Fibroblast of skin of back (primary cell): ENCODE measurements at places on chromosomes 3 and 15.
A peak's percentile ranks its signal among the peaks of the same experiment; 100 is the strongest.

DNA sequence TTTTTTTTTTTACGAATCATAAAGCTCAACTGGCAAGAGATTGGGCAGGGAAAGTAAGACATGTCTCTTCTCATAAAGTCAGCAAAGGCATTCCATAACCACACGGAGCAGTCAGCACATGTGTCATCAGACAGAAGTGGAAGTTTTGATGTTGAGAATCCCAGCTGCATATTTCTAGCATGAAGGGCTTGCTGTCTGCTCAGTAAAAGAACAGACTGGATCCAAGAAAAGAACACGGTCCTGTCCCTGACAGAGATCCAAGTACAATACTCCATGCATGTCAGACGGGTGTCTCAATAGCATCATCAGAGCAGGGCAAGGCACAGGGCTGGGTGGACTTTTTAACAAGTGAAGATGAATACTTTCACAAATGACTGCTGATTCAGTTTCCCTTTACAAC lies 38.2 kb downstream of the ABI3BP start:
- DNase-seq: peak; percentile 98

GRCh38 chr15:36109943-36110658 lies 469.3 kb upstream of the CDIN1 start:
- peak; percentile 53 for DNase-seq

DNA sequence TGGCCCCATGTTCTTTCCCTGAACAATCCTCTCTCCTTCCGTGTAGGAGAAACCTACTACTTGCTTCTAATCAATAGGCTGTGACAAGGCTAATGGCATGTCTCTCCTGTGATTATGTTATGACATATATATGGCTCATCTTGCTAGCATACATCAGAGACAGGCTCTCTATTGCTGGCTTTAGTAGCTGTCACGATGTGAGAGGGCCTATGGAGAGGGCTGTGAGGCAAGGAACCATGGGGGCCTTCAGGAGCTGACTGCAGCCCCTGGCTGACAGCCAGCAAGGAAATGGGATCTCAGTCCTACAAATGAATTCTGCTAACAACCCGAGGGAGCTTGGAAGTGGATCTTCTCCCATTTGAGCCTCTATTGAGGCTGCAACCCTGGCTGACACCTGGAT lies 96.3 kb downstream of the EOMES start:
- DNase-seq: peak; percentile 40

DNA sequence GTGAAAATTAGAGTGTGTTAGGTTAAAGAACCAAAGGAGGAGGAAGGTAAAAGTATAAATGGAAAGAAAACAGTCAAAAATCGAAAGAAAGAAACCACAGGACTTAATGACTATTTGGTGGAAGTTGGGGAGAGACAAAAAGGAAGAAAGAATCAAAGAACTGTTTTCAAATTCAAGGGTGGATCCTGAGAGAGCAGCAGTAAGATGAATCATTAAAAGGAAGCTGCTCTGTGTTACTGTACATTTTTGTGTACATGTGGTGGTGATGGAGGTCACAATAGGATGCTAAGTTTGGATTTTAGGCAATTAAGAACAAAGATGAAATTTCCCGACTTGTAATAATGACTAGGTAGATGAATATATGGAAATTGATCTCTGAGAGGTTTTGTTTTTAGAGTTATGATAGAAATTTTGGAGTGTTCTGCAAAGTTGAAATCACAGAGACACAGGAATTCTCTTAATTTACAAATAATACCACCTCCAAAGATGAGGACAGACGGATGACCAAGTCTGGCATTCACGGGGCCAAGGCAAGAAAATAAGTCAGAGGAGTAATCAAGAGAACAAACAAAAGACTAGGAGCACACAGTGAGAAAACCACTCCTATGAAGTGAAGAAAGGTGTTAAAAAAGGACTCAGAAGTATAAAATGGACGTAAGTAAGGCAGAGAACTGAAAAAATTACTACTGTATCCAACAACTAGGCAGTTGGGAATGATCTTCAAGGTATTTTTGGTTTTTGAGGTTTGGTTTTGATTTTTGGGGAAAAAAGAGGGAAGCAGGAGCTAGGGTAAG lies 7.1 kb downstream of the DHX36 start:
- DNase-seq: no peak

DNA sequence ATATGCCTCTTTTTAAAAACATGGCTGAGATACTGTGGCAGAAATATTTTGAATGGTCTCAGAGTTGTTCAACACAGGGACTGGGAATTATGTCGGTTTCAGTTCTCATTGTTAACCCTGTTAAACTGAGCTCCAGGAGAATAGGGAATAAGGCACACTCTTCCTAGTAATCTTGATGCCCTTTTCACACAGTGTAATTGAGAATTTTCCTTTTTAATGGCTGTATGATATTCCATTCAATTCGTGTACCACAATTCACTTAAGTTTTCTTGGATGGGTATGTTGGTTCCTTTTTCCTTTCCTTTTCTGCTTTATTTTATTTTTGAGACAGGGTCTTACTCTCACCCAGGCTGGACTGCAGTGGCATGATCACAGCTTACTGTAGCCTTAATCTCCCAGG lies 33.7 kb upstream of the BCL2L10 start:
- no peak for DNase-seq

GRCh38 chr15:91566141-91566540 lies 287.4 kb upstream of the SLCO3A1 start:
- no peak for DNase-seq

DNA sequence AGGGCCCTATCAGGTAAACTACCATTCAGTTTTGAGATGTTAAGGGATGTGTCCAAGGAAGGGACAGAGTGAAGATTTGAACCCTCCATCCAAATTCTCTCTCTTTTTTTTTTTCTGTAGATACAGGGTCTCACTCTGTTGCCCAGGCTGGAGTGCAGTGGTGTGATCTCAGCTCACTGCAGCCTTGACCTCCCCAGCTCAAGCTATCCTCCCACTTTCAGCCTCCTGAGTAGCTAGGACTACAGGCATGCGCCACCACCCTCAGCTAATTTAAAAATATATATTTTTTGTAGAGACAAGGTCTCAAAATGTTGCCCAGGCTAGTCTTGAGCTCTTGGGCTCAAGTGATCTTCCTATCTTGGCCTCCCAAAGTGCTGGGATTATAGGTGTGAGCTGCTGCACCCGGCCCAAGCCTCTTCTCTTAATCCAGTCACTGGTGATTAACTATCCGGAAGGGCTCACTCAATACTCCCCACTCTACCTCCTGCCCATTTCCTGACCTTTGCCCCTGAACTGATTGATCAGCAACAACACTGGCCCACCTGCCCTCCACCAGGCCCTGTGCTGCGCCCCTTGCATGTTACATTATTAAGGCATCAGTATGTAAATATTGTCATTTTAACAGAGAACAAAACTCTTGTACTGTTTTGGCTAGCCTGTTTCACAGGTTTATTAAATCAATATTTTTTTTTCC lies 164.7 kb downstream of the CTNNB1 start:
- no peak for DNase-seq

- DNase-seq: peak; percentile 78
Measured at GRCh38 chr3:69422751-69423150, 36.9 kb upstream of the FRMD4B start.

DNA sequence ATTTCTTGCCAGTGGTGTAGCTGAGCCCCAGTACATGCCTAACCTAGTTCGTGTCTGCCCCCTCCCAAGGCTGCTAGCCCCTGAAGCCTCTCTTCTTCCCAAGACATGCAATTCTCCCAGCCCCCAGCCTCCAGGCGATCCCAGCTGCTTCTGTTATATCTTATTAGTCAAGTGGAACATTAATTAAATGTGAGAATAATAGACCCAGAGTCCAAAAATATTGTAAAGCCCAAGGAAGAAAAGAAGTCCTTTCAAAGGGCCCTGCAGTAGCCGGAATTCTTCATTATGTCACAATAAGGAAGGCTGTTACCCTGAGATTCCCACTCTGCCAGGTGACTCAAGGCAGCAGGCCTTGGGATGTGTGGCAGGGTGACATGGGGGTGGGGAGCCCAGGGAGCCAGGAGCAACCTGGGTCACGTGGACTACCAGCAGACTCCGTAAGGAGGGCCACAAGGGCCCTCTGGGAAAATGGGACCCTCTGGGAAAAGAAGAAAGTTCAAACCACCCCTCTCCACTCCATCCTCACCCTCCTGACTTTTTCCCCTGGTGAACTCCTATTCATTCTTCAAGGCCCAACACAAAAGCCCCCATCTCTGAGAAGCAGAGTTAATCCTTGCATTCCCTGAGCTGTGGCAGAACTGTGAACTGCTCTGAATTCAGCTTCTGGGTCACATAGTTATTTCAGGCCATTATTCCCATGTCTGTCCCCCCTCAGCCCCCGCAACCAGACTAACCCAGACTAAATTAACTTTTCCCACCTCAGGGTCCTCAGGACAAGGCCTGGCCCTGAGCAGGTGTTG lies 21.8 kb upstream of the TRH start:
- no peak for DNase-seq

DNA sequence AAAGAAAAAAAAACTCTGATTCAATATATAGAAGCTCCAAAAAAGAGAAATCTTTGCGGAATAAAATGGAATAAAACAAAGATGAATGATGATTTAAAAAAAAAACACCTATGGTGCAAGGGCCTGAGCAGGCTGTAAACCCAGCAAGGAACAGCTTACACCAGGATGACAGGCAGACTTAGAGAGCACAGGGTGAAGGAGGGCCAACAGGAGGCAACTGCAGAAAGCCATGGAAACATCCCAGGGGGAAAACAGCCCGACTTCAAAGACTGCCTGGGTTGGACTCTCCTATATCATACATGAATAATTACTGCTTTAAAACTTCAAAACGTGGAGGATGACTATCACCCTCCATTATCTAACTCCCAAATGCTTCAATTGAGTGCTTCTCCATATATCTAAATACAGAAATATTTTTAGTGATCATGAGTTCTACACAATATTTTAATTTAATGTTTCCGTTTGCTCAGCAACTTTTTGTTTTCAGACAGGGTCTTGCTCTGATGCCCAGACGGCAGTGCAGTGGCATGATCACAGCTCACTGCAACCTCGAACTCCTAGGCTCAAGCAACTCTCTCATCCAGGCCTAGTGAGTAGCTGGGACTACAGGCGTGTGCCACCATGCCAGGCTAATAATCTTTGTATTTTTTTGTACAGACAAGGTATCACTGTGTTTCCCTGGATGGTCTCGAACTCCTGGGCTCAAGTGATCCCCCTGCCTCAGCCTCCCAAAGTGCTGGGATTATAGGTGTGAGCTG lies 456.2 kb downstream of the TBL1XR1 start:
- no peak for DNase-seq

DNA sequence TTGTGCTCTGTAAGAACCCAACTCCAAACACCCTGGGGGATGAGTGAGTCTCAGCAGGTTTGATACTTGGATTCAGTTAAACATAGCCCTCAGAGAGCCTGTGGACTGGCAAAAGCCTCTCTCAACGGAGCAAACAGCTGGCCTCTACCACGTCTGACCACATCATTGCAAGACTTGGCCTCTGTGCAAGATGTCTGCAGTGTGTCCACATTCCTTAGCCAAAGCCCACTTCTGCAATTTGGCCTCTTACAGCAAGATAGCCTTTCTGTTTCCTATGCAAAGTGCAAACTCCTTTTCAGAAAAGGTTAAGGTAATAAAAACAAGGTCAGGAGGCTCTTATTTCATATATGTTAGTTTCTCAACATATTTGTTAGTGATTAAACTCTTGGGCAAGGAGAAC lies 27.9 kb downstream of the FBN1 start:
- no peak for DNase-seq

- DNase-seq: no peak
Measured at GRCh38 chr3:63847718-63848450, 15.7 kb downstream of the THOC7 start.

DNA sequence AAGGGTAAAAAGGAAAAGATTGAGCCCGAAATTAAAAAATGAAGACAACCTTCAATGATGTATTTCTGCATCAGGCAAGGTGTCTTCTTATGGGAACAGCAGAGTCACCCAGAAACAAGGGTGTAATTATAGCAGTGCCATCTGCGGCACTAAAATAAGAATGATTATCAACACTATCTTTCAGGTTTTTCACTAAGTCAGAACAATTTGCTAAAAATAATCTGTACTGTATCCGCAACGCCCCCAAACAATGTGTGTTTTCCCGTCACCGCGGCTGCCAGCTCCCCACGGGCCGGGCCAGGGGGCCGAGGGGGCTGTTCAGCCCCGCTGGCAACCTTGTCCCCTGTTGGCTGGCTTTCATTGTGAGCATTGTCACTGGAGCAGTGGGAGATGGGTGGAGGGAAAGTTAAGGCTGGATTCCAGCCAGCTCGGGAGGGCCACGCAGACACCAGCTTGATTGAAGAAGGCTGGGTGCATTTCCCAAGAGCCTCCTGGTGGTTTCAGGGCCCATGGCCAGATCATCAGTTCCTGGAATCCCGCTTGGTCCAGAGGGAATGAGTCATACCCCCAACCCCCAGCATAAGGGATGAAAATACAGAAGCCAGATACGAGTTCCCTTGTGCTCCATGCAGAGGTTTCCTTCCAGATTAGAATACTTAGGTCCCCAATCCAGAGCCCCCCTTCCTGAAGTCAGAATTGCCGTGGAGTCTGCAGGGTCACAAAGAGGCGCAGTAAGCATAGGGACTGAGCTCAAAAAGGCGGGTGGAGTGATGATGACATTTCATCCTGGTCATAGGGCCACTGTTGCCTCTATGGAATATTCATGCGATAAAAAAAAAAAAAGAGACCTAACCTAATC lies 90.2 kb upstream of the KLF13 start:
- peak; percentile 97 for DNase-seq

GRCh38 chr15:65420975-65421359 lies 1.8 kb downstream of the IGDCC4 start:
- DNase-seq: no peak

GRCh38 chr3:13016083-13016720 lies 57.0 kb downstream of the IQSEC1 start:
- no peak for DNase-seq

- DNase-seq: no peak
Measured at GRCh38 chr3:194265996-194266964, 84.8 kb downstream of the CPN2 start.

DNA sequence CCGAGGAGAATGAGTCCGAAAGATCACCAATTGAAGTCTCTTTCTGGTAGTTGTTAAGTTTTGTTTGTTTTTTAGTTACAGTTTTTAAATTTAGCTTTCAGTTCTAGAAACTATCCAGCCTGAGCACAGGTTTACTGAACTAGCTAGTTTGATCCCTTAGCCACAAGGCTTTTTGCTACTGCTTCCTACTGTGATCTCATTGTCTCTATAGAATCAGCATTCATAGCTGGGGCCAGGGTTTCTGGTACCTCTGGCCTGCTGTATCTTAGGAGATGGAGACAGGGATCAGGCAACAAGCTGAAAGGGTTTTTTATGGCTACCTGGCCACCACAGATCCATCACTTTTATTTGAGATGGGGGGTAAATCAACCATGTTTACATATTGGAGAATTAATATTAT lies 37.0 kb downstream of the GOLM2 start:
- DNase-seq: no peak

- no peak for DNase-seq
Measured at GRCh38 chr3:41600616-41601015, 361.3 kb downstream of the ULK4 start.

- no peak for DNase-seq
Measured at GRCh38 chr15:73048624-73049295, 3.5 kb upstream of the NEO1 start.

- DNase-seq: no peak
Measured at GRCh38 chr3:17932136-17932771, 189.8 kb upstream of the TBC1D5 start.
